Lung (tissue), 17 donors: ENCODE measurements at places on chromosomes 12 and 14.
A peak's percentile ranks its signal among the peaks of the same experiment; 100 is the strongest.

GRCh38 chr14:26088275-26088674, 509.6 kb downstream of the NOVA1 start:
- DNase-seq: no peak

DNA sequence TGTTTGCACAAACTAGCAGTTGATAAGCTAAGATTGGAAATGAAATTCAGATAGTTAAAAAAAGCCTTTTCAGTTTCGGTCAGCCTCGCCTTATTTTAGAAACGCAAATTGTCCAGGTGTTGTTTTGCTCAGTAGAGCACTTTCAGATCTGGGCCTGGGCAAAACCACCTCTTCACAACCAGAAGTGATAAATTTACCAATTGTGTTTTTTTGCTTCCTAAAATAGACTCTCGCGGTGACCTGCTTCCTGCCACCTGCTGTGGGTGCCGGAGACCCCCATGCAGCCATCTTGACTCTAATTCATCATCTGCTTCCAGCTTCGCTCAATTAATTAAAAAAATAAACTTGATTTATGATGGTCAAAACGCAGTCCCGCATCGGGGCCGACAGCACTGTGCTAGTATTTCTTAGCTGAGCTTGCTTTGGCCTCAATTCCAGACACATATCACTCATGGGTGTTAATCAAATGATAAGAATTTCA, 335.6 kb downstream of the TMEM121 start:
- no peak for DNase-seq

DNA sequence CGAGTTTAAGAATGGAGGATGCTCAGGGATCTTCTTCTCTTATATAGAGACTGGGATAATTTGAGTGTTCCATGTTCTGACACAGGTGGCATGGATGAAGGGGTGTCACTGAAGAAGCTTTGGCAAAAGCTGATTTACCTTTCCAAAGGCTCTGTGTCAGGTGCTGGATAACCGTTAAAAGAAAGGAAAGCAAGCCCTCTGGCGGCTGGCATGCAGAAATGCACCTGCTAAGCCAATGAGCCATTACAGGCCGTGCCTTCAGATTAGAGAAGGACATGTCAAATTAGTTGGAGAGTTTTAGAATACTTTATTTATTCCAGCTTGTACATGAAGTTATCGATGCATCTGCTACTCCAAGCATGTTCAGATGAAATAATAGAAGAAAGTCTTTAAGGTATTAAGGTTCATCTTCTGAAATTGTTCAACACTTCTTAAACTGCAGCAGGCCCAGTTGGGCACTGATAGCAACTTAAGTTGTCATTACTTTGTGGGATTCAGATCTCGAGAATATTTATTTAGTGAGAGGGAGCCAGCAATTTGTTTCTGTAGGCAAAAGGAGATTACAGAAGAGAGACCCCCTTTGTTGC, 678.2 kb downstream of the NRXN3 start:
- DNase-seq: peak; percentile 34

- DNase-seq: no peak
Measured at GRCh38 chr12:124369827-124370378, 75.0 kb downstream of the RFLNA start.

DNA sequence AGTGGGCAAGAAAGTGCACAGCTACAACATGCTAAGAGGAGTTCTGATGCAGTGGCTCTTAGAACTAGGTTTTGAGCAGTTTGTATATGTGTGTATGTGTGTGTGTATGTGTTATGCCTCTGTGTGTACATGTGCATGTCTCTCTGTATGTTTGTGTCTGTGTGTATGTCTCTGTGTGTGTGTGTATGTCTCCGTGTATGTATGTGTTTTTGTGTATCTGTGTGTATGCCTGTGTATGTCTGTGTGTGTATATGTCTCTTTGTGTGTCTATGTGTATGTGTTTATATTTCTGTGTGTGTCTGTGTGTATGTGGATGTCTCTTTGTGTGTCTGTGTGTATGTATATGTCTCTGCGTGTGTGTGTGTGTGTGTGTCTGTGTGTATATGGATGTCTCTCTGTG, 139.6 kb downstream of the C12orf75 start:
- DNase-seq: no peak

- no peak for DNase-seq
Measured at GRCh38 chr14:47210099-47210498, 465.3 kb downstream of the MDGA2 start.

DNA sequence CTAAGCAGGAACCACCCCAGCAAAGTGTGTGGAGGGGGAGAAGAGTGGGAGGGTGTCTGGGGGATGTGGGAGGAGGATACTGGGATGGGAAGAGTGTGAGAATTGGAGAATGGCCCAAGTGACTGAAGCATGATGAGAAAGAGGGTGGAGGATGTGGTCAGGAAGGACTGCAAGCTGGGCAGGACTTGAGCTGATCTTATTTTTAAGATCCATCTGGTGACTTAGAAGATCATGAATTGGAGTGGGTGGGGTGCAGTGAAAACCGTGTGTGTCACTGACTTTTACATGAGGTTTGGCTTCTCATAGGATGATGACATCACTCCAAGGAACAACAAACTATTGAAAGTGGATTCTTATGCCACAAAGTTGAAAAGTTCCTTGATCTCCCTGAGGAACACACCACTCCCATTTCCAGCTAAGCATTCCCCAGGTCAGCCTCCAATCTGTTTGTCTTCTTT, 287.5 kb downstream of the GALC start:
- DNase-seq: no peak

GRCh38 chr12:116304621-116305020, 27.1 kb upstream of the MED13L start:
- no peak for DNase-seq

DNA sequence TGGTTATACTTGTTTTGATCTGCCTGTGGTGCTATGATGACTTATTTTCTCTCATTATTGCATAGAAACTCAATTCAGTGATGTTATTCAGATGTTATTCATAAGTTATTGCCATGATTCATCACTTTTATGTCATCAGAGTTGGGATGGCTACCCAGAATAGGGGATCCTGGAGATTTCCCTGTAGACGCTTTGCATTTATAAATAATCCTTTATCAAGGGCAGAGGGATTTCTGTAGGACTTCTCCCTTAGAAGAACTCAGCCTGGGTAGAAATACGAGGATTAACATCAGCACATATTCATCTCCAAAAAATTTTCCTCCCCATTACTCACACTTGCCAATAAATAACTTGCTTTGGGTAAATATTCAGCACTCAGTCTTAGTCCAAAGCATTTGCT, 4.9 kb downstream of the GPRC5A start:
- DNase-seq: no peak

- DNase-seq: no peak
Measured at GRCh38 chr14:38120109-38120508, 87.6 kb upstream of the SSTR1 start.

DNA sequence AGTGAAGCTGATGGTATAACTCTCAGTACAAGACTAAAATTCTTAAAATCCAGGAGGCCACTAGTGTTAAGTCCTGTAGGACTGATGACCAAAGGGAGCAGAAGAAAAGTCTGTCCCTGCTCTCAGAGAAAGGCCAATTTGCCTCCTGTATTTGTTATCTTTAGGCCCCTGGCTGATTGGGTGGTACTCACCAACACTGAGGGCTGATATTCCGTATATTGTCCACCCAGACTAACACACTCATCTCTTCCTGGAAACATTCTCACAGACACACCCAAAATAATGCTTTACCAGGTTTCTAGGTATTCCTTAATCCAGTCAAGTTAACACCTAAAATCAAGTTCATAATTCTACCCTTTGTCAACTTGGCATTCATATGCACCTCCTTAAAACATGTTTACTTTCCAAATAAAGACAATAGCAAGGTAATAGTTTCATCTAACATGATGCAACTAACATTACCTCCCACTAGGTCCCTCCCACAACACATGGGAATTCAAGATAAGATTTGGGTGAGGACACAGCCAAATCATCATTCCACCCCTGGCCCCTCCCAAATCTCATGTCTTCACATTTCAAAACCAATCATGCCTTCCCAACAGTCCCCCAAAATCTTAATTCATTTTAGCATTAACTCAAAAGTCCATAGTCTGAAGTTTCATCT, 84.3 kb downstream of the EGLN3 start:
- DNase-seq: no peak

DNA sequence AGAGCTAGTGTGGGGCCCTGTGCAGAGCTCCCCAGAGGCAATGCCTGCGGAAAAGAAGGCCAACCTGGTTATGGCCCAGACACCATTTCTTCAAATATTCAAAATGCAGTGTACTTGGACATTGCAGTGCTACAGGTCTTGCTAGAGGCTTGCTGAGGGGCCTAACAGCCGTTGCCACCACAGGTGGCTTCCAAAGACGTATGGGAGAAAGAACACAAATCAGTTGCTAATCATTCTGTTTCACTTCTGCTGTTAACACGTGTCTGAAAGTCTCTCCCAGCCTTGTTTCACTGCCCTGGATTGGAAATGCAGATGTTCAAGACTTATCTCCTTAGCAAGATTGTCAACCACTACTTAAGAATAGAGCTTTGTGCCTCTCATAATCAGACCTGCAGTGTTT, 925.9 kb downstream of the GALC start:
- no peak for DNase-seq

DNA sequence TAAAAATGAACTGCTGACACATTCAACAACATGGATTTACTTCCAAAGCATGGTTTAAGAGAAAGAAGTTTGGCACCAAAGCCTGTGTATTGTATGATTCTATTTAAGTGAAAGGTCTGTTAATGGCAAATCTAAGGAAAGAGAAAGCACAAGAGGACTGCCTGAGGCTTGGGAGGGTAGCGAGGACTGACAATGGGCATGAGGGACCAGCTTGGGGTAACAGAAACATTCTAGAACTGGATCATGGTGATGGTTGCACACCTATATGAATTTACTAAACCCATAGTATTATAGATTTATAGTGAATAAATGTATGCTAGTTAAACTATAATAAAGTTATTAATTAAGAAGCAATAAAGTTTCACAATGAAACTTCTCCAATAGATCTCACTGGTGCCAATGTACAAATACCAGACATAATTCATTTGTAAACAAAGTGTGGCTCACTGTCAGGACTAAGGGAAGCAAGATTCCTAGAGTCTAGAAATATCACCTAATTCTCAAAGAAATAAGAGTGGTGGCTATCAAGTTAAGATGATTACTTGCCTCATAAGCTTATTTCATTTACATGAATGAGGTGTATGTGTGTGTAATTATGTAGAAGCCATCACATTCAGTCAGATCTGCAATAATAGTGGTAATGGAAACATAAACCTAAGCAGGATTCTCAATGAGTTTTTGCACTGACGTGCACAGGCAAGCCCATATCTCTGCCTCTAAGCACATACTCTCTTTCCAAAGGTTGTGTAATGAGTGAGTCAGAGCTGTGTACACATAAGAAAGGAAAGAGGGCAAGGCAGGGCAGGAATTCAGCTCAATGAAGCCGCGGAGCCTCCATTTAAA, 353.4 kb downstream of the KCNH5 start:
- peak; percentile 35 for DNase-seq

- DNase-seq: no peak
Measured at GRCh38 chr12:42174978-42175377, 30.3 kb upstream of the GXYLT1 start.

- DNase-seq: no peak
Measured at GRCh38 chr12:92612611-92613010, 90.2 kb upstream of the PLEKHG7 start.

GRCh38 chr14:52046376-52046917, 22.4 kb downstream of the NID2 start:
- no peak for DNase-seq

DNA sequence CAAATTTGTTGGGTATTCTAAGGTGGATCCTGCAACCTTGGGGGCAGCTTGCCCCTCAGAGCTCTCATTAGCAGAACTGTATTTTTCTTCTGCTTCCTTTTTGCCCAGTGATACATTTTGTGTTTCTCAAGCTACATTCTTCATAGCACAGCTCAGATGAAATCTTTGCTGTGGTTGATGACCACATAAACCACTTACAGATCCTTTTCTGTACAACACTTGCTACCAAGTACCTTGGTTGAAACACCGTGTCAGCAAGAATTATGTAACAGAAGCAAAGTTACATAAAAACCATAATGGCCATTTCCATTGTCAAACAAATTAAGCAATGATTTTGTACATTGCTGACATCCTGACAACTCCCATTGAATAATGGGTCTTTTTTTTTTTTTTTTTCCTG, 9.7 kb upstream of the PLBD1 start:
- no peak for DNase-seq

DNA sequence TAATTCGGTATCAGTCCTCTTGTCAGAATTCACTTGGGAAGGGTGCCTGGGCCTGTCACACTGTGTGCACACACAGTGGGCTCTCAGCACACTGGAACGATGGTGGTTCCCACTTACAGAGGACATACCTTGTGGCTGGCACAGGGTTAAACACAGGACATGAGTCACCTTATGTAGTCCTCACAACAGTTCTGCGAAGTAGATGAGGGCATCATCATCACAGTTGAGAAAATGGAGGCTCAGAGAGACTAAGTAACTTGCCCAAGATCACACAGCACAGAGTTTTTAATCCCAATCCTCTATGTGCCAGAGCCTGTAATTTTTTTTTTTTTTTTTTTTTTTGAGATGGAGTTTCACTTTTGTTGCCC, 90.7 kb downstream of the NINJ2 start:
- DNase-seq: no peak

DNA sequence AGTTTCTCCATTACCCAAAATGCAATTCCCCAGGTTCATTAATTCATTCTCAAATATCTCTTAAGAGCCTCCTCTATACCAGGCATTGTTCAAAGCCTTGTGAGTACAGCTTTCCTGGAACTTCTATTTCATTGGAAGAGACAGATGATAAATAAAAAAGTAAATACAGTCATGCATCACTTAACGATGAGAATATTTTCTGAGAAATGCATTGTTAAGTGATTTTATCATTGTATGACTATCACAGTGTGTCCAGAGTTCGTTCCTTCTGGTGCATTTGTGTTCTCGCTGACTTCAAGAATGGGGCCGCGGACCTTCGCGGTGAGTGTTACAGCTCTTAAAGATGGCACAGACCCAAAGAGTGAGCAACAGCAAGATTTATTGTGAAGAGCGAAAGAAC, 66.0 kb downstream of the ANO4 start:
- no peak for DNase-seq

GRCh38 chr12:14664434-14665023, 31.9 kb downstream of the GUCY2C start:
- peak; percentile 47 for DNase-seq

DNA sequence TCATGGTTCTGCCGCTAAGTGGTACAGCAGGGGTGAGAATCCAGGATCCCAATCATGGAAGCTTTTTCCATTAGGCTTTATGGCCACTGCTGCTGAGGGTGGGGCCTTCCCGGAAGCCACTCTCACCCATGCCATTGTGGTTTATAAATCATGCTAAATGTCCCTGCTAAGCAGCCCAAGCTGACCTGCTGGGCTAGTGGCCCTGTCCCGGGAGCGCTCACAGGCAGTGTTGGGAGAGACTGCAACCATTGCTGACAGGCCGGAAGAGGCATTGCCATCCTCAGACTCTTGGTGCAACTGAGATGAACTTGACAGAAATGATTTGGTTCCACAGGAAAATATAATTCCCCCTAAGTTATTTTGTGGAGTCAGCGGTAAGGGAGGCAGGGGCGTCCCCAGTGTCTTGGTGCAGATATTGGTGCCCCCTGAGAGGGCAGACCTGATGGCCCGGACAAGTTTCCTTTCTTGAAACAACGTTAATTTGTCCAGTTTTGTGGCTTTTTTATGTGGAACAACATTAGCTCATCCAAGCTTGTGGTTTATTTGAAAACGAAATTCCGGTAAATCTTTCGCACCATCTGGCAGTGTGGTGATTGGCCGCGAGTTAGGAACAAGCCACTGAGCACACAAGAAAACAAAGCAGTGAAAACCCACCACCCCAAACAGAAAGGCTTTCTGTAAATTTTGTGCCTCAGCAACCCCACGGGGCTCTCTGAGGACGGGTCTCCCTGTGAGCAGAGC, 82.3 kb downstream of the SSPN start:
- no peak for DNase-seq
